ENCODE measurements at places on chromosomes 12 and 14.

DNA sequence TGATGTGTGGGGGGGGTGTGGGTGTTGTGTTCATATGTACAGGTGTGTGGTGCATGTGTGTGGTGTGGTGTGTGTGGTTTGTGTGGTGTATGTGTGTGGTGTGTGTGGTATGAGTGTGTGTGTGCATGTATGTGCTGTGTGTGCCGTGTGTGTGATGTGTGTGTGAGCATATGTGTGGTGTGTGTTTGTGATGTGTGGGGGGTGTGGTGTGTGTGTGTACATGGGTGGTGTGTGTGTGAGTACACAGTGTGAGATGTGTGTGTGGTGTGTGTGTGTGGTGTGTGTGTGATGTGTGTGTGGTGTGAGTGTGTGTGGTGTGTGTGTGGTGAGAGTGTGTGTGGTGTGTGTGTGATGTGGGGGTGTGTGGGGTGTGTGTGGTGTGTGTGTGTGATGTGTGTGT lies 24.5 kb upstream of the CMKLR1 start:
- H3K4me1 ChIP-seq, result no peaks in the 10 kb centered on the region
- no peak overlapping the region for H3K4me3 ChIP-seq
- H3K27ac ChIP-seq, result no peak overlapping the region
- H3K27me3 ChIP-seq, result no peaks in the 10 kb centered on the region
- no peaks in the 10 kb centered on the region for H3K36me3 ChIP-seq

DNA sequence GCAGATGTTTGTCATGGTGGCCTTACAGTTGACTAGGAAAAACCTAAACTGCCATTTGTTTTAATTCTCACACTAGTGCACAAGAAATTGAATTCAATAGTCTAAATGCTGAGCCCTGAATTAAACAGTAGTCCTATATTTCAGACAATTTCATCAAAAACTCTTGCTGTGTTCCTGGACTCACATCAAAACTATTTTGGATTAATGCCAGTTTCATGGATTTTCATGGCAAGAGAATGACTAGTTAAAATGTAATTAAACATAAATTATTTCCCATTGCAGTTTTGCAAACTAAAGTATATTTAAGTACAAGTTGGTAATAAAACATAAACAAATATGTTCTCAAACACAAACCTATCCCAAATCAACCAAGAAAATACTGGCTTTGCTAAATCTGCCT lies 468.0 kb upstream of the PRICKLE1 start:
- DNase-seq, result no peak
- no peaks in the 10 kb centered on the region for H3K36me3 ChIP-seq
- no peaks in the 10 kb centered on the region for H3K27me3 ChIP-seq
- no peaks in the 10 kb centered on the region for H3K4me1 ChIP-seq
- no peak overlapping the region for H3K4me3 ChIP-seq

- H3K4me1 ChIP-seq, result peaks cover 3% of the 10 kb centered on the region
- no peak overlapping the region for H3K4me3 ChIP-seq
- no peak overlapping the region for H3K27ac ChIP-seq
These were observed 8.0 kb upstream of the BHLHE41 start for GRCh38 chr12:26132866-26133265.

- no peaks in the 10 kb centered on the region for H3K4me1 ChIP-seq
- H3K36me3 ChIP-seq, result no peaks in the 10 kb centered on the region
- no peak for DNase-seq
- no peaks in the 10 kb centered on the region for H3K27me3 ChIP-seq
- no peak overlapping the region for H3K27ac ChIP-seq
- H3K4me3 ChIP-seq, result no peak overlapping the region
These were observed 96.3 kb downstream of the TMTC3 start for GRCh38 chr12:88238406-88238805.

DNA sequence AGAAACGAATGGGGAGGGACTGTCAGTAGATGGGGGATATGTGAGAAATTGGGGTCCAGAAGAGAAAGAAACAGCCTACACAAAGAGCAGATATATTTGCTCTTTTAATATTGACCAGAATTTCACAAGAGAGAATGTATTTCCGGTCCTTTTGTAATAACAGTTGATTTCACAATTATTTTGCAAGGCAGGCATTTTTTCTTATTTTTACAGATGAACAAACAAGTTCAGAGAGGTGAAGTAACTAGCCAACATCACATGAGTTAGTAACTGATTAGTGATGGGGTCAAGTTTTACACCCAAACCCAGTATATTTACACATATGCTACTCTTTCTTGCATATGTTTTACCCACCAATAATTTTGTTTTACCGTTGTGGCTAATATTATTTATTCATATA lies 188.2 kb downstream of the NAV3 start:
- no peak overlapping the region for H3K4me3 ChIP-seq
- no peaks in the 10 kb centered on the region for H3K4me1 ChIP-seq
- no peaks in the 10 kb centered on the region for H3K36me3 ChIP-seq
- no peaks in the 10 kb centered on the region for H3K27me3 ChIP-seq
- no peak overlapping the region for H3K27ac ChIP-seq

- DNase-seq, result no peak
- no peaks in the 10 kb centered on the region for H3K36me3 ChIP-seq
- no peak overlapping the region for H3K27ac ChIP-seq
- H3K4me1 ChIP-seq, result no peaks in the 10 kb centered on the region
These were observed 285.2 kb upstream of the SYT10 start for GRCh38 chr12:33724867-33725266.

GRCh38 chr14:79242666-79243065 lies 968.6 kb downstream of the DIO2 start:
- no peaks in the 10 kb centered on the region for H3K27me3 ChIP-seq
- H3K4me1 ChIP-seq, result no peaks in the 10 kb centered on the region

- no peaks in the 10 kb centered on the region for H3K36me3 ChIP-seq
- no peak overlapping the region for H3K4me3 ChIP-seq
- no peak overlapping the region for H3K27ac ChIP-seq
- H3K27me3 ChIP-seq, result no peaks in the 10 kb centered on the region
These were observed 15.0 kb upstream of the TBX5 start for GRCh38 chr12:114420944-114421335.

GRCh38 chr12:29152223-29152868 lies 3.3 kb downstream of the FAR2 start:
- H3K4me3 ChIP-seq, result no peak overlapping the region
- no peak for DNase-seq
- H3K4me1 ChIP-seq, result no peaks in the 10 kb centered on the region
- H3K27ac ChIP-seq, result no peak overlapping the region
- no peaks in the 10 kb centered on the region for H3K36me3 ChIP-seq

DNA sequence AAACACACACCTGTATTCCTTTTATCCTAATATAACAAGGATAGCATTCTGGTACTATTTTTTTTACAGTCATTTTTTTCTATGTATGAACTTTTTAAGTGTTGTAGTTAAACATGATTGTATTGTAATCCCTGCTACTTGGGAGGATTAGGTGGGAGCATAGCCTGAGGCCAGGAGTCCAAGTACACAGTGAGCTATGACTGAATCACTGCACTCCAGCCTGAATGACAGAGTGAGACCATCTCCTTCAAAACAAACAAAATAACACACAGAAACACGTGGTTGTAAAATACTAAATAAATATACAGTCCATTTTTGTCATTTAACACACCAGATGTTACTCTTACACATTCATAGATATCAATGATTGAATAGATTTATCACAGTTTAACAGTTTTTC lies 56.9 kb downstream of the MAP4K5 start:
- no peak overlapping the region for H3K4me3 ChIP-seq
- no peak overlapping the region for H3K27ac ChIP-seq
- no peak for DNase-seq
- no peaks in the 10 kb centered on the region for H3K4me1 ChIP-seq
- H3K27me3 ChIP-seq, result no peaks in the 10 kb centered on the region
- peaks cover 52% of the 10 kb centered on the region for H3K36me3 ChIP-seq

- H3K4me1 ChIP-seq, result no peaks in the 10 kb centered on the region
- no peaks in the 10 kb centered on the region for H3K27me3 ChIP-seq
- no peak for DNase-seq
- H3K36me3 ChIP-seq, result no peaks in the 10 kb centered on the region
These were observed 15.5 kb upstream of the KLC1 start for GRCh38 chr14:103613517-103613916.

- H3K36me3 ChIP-seq, result no peaks in the 10 kb centered on the region
- H3K4me1 ChIP-seq, result no peaks in the 10 kb centered on the region
- no peak overlapping the region for H3K4me3 ChIP-seq
- no peak for DNase-seq
- no peak overlapping the region for H3K27ac ChIP-seq
These were observed 31.5 kb upstream of the BCL7A start for GRCh38 chr12:121990114-121990647.

GRCh38 chr14:67502867-67503266 lies 14.3 kb upstream of the TMEM229B start:
- no peak for DNase-seq
- H3K27me3 ChIP-seq, result no peaks in the 10 kb centered on the region
- no peak overlapping the region for H3K4me3 ChIP-seq
- H3K27ac ChIP-seq, result no peak overlapping the region
- no peaks in the 10 kb centered on the region for H3K36me3 ChIP-seq

DNA sequence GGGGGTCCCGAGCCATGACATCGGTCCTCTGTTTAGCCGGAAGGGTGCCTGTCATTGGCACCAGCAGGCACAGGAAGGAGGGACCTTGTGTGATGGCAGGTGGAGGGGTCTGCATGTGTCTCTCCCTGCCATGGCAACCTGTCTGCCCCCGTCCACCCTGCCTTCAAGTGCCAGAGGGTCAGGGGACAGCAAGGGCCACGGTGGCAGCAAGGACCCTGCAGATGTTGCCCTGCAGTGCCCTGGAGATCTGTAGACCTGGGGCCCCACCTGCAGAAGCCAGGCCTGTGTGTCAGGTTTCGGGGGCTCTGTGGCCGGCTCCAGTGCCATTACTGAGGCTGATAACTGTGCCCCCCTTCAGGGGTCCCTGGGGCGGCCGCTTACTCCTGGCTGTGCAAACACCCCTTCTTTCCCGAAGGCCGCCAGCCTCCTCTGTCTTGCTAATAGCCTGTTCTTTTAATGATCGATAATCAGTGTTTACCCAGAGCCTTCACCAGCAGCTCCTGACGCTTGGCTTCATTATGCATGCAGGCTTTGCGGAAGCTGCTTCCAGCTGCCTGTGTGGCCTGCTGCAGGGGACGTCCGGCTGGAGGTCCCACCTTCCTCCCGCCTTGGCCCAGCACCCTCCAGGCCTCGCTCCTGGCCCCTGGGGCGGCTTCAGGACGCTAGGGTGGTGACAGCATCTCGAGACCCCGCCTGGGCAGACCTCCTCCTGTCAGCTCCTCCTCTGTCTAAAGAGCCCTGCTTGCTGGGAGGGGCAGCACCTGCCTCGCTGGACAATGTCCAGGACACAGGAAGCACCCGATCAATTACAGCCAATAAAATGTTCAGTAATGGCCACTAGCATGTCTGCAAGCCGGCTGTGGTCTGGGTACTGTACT lies 153.0 kb downstream of the KIF26A start:
- no peak overlapping the region for H3K4me3 ChIP-seq
- DNase-seq, result no peak
- no peak overlapping the region for H3K27ac ChIP-seq

GRCh38 chr12:62744551-62744950 lies 190.4 kb downstream of the PPM1H start:
- no peaks in the 10 kb centered on the region for H3K4me1 ChIP-seq
- DNase-seq, result no peak
- no peak overlapping the region for H3K4me3 ChIP-seq
- H3K36me3 ChIP-seq, result no peaks in the 10 kb centered on the region
- H3K27ac ChIP-seq, result no peak overlapping the region

GRCh38 chr14:54094765-54095164 lies 138.1 kb upstream of the BMP4 start:
- no peaks in the 10 kb centered on the region for H3K36me3 ChIP-seq
- no peaks in the 10 kb centered on the region for H3K4me1 ChIP-seq
- no peak overlapping the region for H3K27ac ChIP-seq
- no peak for DNase-seq
- H3K4me3 ChIP-seq, result no peak overlapping the region

- H3K27me3 ChIP-seq, result no peaks in the 10 kb centered on the region
- H3K4me3 ChIP-seq, result no peak overlapping the region
- no peaks in the 10 kb centered on the region for H3K4me1 ChIP-seq
- no peak for DNase-seq
These were observed 59.5 kb upstream of the CDKN3 start for GRCh38 chr14:54337314-54337713.

DNA sequence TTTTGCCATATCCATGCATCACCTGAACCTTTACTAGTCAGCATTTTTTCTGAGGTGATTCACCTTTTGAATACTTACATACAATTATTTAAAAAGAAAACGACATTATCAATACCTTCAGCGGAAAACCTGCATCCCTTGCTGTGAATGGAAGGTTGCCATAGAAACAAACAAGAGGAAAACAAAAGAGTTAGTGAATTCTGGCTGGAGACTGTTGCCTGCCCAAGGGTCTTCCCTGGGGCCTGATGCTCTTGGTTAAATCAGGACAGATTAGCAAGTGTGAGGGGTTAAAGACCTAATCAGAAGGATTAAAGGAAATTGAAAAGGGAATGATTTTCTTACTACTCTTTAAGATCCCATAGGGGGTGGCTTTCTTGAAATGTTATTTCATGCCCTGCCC lies 96.0 kb upstream of the WSCD2 start:
- H3K4me3 ChIP-seq, result no peak overlapping the region
- no peak overlapping the region for H3K27ac ChIP-seq
- no peaks in the 10 kb centered on the region for H3K36me3 ChIP-seq
- H3K27me3 ChIP-seq, result no peaks in the 10 kb centered on the region

DNA sequence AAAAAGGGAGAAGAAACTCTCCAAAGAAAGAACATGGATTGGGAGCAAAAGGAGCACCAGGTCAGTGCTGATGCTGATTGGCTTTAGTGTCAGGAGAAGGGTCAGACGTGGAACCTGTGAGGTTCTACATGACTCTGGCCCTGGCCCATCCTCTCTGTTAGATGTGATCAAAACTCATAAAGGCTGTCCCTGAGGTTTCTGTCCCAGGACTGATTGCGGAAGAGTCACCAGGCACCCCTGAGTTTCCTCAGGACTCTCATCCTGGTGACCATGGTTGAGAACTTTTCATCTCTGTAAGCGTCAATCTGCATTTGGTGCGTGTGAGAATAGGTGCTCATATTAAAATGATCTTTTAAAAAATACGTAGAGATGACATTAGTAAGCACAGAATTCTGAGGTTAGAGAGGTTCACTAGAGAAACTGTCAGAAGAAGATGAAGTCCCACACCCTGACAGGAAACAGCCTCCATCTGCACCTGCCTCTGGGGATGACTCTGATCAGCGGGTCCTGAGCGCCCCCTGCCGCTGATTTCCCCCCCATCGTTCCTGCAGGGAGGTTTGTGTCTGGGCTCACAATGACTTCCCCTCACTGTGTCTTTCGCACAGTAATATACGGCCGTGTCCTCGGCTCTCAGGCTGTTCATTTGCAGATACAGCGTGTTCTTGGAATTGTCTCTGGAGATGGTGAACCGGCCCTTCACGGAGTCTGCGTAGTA lies 741.8 kb downstream of the TMEM121 start:
- H3K27ac ChIP-seq, result no peak overlapping the region
- H3K27me3 ChIP-seq, result no peaks in the 10 kb centered on the region
- no peak overlapping the region for H3K4me3 ChIP-seq
- no peaks in the 10 kb centered on the region for H3K36me3 ChIP-seq
- DNase-seq, result peak; percentile 68

DNA sequence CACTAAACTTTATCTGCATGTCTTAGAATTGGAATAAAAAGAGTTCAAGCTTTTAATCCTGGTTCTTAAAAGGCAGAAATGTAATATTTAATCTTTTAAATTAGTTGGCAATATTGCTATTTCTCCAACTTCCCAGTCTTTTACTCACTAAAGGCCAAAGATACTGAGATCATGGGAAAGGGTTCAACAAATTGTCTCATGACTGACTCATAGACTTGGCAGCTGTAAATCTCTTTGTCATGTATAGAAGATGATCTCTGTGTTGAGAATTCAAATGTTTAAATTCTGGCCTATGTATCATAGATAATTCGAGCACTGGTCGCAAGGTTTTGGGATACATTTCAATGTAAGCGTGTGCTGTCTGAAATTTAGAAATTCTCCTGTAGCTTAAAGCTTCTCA lies 40.1 kb upstream of the STRAP start:
- no peak overlapping the region for H3K4me3 ChIP-seq
- peaks cover 9% of the 10 kb centered on the region for H3K4me1 ChIP-seq
- H3K27ac ChIP-seq, result no peak overlapping the region

Data from ascending aorta (tissue), 2 donors.